Activated CD8-positive, alpha-beta memory T cell treated with anti-CD3 and anti-CD28 coated beads for 24 hours (primary cell): ENCODE measurements at places on chromosomes 11 and 22.
A peak's percentile ranks its signal among the peaks of the same experiment; 100 is the strongest.

DNA sequence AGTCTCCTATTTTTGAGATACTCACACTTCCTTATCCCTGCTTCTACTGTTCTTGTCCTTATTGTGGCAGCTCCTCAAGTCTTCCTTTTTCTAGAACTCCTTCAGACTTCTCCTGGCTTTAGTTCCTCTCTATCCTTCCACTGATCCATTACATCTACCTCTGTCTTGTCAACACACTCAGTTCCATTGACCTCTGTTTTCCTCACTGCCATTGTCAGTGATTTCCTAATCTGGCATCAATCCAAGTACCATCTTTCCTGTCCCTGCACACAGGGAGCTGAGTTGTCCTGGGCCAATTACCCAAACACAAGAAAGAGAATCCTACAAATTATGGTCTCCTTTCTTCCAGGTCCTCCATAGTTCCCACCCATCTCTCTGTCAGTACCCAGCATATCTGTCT, 27.9 kb upstream of the RIC3 start:
- DNase-seq = no peak

DNA sequence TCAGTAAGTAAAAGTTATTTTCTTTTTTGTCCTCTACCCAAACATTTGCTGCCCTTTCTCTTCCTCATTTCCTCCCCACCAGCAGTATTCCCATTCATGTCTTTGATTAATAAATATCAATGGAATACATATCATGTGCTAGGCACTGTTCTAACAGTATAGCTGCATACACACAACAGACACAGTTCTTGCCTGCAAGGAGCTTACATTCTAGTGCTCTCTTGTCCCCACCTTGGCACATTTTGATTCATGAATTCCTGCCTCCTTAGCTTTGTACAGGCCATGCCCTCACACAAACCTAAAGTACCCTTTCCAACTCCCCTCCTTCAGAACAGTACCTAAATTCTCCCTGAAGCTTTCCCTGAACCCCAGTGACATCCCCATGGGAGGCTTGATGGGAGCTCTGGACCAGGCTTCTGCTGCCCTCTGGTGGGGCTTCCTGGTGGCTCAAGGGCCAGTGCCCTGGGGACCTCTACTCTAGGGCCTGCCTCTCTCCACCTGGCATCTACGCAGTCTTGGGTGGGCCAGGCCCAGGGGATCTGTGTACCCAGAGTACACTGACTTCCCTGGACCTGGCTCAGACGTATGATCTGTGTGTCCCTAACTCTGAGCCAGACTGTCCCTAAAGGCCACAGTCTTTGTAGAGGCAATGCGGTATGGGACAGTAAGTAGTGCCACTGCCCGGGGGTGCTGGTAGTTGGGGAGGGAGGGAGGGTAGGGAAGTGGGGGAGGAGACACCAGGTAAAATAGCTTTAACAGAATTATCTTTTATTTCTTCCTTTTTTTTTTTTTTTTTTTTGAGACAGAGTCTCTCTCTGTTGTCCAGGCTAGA, 14.1 kb downstream of the RPS13 start:
- peak; percentile 82 for DNase-seq

- no peak for DNase-seq
These were observed 60.9 kb upstream of the TENM4 start for GRCh38 chr11:79501707-79502106.

- DNase-seq = no peak
These were observed 354.9 kb downstream of the JRKL start for GRCh38 chr11:96744697-96745096.

DNA sequence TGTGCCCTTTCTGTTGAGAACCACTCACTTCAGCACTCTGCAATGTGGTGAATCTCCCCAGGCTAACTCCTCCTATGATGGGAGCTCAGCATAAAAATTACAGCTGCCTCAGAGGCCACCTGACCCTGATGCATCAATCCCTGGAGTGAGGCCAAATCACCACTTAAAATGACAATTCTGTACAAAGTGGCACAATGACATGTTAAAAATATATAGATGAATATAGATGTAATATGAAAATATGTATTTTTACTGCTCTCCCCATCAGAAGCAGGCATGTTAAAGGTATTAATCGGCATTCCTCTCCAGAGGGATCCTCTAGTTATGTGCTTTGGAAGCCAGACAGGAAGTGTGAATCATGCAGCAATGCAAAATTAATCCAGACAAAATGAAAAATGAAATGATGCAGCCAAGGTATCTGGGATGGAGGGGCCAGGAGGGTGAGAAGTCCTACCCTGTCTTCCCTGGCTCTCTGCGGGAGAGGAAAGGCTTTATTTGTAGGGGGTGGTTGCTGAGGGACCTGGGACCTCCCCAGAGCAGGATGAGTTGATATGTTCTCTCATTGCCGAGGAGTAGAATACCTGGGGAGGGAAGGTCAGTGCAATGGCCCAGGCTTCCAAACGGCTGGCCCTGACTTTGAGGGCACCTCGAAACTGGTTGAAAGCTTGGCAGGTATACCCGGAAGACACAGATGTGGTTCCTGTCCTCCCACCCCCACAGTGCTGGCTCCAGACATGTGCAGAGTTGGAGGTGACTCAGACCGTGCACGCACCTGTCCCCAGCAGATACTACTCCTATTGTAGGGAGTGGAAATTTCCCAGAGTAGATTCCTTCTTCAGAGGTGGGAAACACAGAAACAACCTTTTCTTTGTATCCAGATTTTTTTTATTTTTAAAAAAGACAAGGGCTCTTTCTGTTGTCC, 347.9 kb upstream of the NCAM1 start:
- no peak for DNase-seq

DNA sequence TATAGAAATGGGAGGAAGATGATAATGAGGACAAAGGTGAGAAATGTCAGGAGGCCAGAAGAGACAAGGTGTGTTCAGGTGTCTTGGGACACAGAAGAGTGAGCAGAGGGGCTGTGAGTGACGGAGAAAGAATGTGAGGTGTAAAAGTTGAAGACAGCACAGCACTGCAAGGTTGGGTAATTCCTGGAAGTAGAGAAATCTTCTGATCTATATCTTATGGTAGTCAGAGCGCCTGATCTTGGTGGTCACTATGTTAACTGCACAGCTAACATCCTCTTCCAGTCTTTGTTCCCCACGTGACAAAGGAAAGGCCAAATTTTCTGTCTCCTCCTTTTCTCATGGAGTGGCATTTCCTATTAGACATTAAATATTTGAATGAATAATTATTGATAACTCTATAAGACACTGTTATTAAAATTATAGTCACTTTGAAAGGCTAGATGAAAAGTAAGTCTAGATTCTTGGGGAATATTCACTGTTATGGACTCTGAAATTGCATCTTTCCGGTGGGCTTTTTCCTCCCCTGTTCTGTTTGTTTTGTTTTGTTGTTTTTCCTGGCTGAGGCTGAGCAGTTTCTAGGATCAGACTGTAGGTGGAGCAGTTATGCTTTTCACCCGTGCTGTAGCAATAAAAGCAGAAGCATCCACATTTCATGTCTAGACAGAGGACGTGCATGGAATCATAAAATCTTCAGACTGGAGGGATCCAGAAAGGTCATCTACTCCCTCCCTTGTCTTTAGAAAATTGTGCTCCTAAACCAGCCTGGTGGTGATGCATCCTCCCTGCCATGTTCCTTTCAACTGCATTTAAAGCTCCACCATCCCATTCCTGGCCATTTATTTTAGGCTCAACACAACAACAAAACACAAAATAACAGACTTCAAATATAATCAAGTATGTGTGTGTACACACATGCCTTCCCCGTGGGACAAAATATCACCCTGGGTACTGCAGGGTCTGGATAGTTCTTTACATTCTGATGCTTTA, 26.6 kb downstream of the SC5D start:
- DNase-seq = no peak

DNA sequence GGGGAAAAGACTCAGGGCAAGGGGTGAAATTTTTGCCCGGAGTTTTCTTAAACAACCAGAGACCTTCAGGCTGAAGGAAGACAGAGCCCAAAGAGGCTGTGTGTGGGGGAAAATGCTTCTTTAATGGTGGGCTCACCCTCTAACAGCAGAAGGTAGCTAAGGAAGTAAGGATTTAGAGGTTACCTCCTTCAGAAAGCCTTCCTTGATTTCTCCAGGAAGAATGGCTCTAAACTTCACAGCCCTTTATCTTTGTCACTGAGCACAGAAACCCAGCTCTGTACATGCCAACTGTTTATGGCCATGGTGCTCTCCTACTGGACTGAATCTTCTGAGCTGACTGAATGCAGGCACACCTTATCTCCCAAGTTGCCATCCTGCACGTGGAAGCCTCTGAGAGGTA, 196.0 kb downstream of the TENM4 start:
- DNase-seq = no peak

DNA sequence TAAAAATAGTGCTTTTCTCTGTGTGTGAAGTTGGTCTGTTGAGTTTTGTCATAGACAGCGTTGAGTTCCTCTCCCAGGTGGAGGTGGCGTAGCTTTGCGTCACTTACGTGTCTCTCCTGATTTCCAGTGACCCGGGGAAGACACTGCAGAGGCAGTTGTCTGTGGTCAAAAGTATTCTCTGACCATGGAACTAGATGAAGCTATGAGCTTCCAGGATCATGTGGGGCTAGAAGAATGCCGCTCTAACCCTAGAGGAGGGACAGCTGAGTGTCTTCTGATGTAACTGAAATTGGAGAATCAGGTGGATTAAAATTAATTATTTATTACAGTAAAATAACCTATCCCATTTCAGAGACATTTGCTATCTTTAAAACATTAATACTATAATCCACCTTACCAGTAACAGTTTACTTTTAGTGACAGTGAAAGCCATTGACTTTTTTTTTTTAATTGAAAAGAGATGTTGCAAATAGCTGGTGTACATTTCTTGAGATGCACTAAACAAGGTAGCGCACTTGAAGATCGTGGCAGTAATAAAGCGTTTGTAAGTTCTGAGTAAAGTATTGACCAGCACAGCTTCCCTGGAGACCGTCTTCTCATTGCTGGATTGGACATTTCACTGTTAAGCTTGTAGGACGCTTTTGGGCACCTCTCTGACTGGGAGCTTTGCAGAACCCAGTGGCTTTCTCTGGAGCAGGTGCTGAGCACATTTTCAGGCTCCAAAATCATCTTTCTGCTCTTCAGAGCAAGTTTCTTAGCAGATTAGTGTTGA, 9.7 kb downstream of the CAT start:
- DNase-seq = no peak

GRCh38 chr11:93942176-93942575, 79.0 kb upstream of the HEPHL1 start:
- no peak for DNase-seq

DNA sequence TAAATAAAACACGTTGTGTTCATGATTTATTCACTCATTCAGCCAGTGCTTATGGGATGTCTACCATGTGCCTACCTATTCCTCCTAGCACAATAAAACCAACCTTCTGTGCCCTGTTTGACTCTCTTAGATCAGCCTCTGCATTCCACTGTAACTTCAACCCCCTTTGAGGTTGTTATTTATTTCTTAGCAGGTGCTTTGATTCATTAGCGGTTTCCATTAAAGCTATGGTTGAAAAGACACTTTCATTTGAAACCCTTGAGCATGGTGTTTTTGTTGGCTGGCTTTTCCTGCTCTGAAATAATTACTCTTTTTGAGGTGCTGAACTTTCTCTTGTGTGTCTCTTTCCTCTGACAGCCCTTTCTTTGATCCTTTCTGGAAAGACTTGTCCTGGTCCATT, 570.6 kb upstream of the LARGE1 start:
- no peak for DNase-seq

- DNase-seq = peak; percentile 32
These were observed 1.9 kb downstream of the ACR start for GRCh38 chr22:50739894-50740293.

DNA sequence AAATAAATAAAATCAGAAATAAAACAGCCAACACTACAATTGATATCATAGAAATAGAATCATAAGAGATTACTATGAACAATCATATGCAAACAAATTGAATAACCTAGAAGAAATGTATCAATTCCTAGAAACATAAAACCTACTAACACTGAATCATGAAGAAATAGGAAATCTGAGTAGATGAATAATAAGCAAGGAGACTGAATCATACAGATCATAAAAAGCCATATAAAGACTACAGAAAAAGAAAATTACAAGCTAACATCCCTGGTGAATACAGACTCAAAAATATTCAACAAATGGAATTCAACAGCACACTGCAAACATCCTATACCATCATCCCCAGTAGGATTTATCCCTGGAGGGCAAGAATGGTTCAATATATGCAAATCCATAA, 135.6 kb downstream of the SBF2 start:
- DNase-seq = no peak

DNA sequence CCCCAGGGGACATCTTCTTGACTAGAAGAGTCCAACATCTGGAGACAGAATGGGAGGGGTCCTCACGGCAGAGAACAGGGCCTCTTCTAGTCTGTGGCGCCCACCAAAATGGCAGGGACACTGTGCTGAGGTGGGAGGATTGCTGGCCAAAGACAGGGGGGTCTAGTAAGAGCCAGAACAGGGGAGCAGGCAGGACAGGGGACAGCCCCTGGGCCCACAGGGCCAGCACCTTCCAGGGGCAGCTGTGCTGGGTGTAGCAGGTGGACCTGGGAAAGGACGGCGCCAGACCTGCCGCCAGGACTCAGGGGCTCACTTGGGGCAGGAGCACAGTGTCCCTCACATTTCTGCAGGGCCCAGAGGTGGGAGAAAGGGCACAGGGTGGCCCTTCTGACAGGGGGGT, 858 bp upstream of the APOBEC3A start:
- DNase-seq = no peak

DNA sequence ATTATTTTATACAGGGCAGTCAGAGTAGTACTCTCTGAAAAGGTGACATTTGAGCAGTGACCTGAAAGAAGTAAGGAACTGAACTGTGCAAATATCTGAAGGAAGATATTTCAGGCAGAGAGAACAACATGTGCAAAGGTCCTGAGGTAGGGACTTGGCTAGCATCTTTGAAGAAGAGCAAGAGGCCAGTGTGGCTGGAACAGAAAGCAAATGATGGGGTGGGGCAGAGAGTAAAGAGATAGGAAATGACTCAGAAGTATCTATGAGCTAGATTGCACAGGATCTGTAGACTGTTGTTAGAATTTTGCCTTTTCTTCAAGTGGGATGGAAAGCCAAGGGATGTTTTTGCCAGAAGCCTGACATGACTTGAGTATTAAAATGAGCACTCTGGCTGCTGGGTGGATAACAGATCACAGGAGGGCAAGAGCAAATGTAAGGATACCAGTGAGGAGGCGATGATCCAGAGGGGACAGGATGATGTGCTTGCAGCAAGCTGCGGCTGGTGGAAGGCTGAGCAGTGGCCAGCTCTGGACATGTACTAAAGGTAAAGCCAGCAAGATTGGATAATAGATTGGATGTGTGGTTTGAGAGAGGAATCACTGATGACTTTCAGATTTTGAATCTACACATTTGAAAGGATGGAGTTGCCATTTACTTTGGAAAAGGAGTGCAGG, 33.2 kb upstream of the TTC12 start:
- DNase-seq = no peak

GRCh38 chr11:44766112-44766971, 39.6 kb downstream of the TSPAN18 start:
- no peak for DNase-seq

- no peak for DNase-seq
These were observed 332.2 kb downstream of the LUZP2 start for GRCh38 chr11:24828938-24829605.

DNA sequence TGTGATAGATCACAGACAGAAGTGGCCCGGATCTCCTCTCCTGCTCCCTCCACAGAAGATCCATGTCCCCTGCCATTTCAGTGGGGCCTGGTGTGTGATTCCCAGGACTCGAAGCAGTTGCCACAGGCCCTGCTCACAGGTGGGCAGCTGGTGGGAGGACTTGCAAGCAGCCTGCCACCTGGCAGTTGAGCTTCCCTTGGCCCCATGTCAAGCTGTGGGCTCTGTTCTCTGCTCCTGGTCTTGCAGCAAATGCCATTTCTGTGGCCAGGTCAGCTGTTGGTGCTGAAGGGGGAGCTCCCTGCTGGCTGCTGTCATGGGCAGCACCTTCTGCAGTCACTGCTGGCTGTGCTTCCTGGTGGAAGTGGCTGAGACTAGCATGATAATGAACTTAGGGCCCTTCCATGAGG, 59.1 kb upstream of the SLC22A12 start:
- DNase-seq = no peak
